ENCODE measurements at places on chromosomes 7 and 10. TPM values are rescaled to one million over a fixed set of nuclear protein-coding genes. Genes with fewer than 3 reads are reported as not detected.

- H3K4me1 ChIP-seq: peaks cover 2% of the 10 kb centered on the region
- peaks cover 44% of the 10 kb centered on the region for H3K36me3 ChIP-seq
- no peaks in the 10 kb centered on the region for H3K27me3 ChIP-seq
- DNase-seq: no peak
- H3K27ac ChIP-seq: no peak overlapping the region
These were observed 13.2 kb downstream of the CWF19L1 start for GRCh38 chr10:100254191-100254590.

DNA sequence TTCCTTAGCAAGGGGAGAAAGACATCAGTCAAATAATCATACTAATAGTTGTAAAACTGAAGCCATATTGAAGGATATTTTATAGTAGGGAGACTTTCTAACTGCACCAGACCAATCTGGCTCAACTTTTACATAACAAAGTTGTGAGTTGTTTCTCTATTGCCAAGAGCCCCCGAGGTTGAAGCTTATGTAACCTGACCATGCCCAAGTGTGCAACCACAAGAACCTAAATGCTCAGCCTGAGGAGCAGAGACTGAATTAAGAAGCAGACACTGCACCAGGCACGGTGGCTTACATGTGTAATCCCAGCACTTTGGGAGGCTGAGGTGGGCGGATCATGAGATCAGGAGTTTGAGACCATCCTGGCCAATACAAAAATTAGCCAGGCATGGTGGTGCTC is 77.3 kb upstream of the ARMC3 start:
- no peak for DNase-seq
- H3K4me3 ChIP-seq: no peak overlapping the region
- H3K4me1 ChIP-seq: peaks cover 10% of the 10 kb centered on the region

DNA sequence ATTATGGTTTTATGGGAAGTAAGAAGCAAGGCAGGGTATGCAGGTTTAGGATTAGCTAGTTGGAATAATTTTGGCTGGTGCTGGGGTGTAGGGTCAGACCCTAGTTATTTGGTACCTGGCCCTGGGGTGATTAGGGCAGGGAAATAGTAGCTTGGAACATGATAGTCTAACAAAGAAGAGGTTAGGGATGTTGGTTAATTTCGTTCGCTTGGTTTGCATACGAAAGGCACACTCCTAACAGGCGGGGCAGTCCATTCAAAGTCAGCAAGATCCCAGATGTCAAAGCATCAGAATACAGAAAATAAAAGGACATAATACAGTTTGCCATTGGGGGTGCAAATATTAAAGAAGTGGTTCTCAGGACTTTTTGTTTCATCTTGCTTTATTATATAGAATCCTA is 55.7 kb upstream of the ITPRID1 start:
- H3K4me1 ChIP-seq: no peaks in the 10 kb centered on the region
- no peak overlapping the region for H3K27ac ChIP-seq
- no peaks in the 10 kb centered on the region for H3K36me3 ChIP-seq
- H3K4me3 ChIP-seq: no peak overlapping the region

DNA sequence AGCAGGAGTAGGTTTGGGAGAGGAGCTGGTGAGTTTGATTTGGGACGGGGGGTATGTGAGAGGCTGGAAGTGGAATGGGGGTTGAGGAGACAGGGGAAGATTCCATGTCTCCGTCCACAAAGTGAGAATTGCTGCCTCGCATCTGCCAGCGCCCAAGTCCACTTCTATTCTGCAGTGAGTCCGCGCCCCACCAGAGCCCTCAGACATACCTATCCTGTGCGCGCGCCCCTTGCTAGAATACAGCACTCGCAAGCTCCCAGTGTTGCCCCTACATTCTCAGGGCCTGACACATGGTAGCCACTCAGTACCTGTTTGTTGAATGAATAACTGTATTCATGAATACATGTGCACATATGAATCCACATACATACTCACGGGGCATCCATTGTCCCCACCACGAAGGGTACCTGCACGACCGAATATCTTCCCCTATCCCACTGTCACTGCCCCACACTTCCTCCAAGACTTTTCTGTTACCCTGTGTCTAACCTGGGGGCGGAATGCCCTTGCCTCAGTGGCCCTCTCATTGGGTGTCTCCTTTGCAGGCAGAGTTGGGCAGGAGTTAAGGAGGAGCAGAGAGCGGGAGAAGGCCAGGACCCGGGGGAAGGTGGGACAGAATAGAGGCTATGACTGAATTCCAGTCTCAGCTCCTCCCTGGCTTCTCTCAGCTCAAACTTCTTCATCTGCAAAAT is 19.9 kb downstream of the POLL start:
- H3K4me1 ChIP-seq: peaks cover 17% of the 10 kb centered on the region
- H3K36me3 ChIP-seq: no peaks in the 10 kb centered on the region
- peaks cover 51% of the 10 kb centered on the region for H3K27me3 ChIP-seq
- no peak for DNase-seq

DNA sequence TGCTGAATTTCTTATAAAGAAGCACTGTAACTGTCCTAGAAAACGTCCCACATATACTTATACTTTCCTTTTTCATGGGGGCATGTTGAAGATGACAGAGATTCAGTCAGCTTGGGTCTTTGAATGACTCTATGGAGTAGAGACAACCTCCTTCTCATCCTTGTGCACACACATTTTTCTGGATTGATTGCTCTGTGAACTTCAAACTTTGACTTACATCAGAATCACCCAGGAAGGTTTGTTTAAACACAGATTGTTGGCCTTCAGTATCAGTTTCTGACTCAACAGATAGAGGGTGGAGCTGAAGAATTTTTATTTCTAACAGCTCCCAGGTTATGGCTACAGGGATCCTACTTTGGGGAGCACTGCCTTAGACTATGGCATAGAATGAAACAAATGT is 97.6 kb upstream of the DGKB start:
- H3K27me3 ChIP-seq: no peaks in the 10 kb centered on the region
- H3K4me1 ChIP-seq: no peaks in the 10 kb centered on the region
- no peaks in the 10 kb centered on the region for H3K36me3 ChIP-seq
- DNase-seq: no peak
- H3K4me3 ChIP-seq: no peak overlapping the region
- no peak overlapping the region for H3K27ac ChIP-seq

DNA sequence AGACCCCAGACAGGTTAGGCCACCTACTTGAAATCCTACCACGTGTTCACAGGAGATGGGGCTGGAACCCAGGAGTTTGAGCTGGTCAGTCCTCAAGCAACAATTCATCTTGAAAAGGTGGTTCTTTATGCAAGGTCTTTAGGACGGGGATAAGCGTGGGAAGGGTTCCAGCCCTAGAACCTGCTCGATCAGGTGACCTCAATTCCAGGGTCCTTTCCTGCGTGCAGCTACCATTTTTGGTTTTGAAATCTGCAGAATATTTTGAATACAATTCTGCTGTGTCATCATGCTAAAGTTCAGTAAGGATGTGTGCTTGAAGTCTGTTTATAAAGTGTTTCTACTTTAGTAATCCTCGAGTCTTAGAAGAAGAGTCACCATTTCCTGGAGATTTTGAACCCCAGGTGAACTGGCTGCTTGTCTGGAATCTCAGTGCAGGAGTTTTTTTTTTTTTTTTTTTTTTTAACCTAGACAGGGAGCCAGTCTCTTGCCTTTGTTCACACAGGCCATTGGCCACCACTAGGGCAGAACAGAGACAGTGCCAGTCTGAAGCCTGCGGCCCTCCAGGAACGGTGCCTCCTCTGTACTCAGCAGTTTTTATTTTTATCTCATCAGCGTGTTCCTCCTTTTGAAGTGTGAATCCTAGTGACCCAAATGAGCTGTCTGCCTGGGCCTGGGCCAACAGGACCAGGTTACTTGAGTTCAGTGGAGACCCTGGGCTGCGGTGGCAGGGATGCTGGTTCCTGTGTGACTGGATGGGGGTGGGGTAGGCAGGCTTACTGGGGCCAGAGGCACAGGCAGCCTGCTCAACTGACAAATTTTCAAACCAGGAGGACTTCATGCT is 54.6 kb downstream of the EEPD1 start:
- DNase-seq: no peak
- H3K27me3 ChIP-seq: peaks cover 5% of the 10 kb centered on the region
- peaks cover 25% of the 10 kb centered on the region for H3K4me1 ChIP-seq

DNA sequence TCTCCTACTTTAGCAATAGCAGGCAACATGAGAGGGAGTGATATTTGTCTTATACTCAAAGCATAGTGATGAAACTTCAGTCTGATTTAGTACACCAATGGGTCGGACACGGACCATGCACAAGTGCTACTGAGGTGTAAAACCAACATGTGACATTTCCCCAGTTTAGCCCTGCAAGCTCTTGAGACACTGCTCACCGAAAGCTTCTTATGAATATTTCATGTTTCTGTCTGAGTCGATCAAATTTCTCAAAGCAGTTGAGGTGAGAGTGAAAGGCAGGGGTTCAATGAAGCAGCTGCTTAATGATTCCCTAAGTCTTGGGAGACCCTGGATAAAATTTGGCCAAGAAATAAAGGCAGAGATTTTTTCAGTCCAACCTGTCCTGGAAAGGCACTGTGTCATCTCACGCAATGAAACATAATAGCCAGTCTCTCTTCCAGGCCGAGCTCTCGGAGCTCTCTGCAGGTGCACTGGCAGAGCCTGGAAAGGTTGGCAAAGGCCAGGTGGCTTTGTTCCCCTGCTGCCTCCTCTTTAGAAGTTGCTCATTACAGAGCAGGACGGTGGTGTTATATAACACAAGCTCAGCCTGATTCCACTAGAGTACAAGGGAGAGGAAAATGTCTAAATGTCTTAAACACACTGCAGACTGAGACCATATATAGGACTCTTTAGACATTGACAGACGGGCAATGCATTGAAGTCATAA is 33.9 kb upstream of the XPNPEP1 start:
- peaks cover 2% of the 10 kb centered on the region for H3K4me1 ChIP-seq
- H3K27me3 ChIP-seq: peaks cover 8% of the 10 kb centered on the region
- H3K4me3 ChIP-seq: no peak overlapping the region
- no peaks in the 10 kb centered on the region for H3K36me3 ChIP-seq

DNA sequence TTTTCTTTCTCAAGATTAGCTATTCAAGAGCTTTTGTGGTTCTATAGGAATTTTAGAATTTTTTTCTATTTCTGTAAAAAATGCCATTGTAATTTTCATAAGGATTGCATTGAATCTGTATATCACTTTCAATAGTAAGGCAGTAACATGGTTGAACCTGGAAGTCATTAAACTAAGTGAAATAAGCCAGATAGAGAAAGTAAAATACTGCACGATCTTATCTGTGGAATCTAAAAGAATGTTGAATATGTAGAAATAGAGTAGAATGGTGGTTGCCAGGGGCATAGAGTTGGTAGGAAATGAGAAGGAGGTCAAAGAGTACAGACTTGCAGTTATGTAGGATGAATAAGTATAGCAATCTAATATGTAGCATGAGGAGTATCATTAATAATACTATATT is 1073.5 kb upstream of the LRRN3 start:
- no peaks in the 10 kb centered on the region for H3K4me1 ChIP-seq
- no peaks in the 10 kb centered on the region for H3K36me3 ChIP-seq
- no peaks in the 10 kb centered on the region for H3K27me3 ChIP-seq
- H3K4me3 ChIP-seq: no peak overlapping the region
- no peak overlapping the region for H3K27ac ChIP-seq

GRCh38 chr10:130747356-130747755 is 564.2 kb downstream of the TCERG1L start:
- H3K4me1 ChIP-seq: no peaks in the 10 kb centered on the region
- no peaks in the 10 kb centered on the region for H3K36me3 ChIP-seq
- H3K4me3 ChIP-seq: no peak overlapping the region
- H3K27me3 ChIP-seq: no peaks in the 10 kb centered on the region
- H3K27ac ChIP-seq: no peak overlapping the region

DNA sequence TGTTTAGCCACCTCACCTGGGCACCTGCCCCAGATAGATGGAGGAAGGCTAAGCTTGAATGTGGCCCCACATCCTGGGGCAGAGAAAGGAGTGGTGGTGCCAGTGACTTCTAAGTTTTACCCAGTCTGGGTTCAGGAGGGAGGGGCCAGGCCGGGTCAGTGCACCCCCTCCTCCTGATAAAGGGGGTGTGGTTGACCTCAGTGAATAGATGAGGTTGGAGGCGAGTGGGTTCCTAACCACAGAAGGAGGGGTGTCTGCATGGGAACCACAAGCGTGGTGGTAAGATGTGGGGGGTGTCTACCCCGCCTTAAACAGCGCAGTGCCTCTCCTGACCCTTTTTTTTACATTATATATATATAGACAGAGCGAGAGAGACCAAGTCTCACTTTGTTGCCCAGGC is 105.3 kb upstream of the KCTD7 start:
- H3K36me3 ChIP-seq: no peaks in the 10 kb centered on the region
- no peak overlapping the region for H3K4me3 ChIP-seq
- no peak for DNase-seq

DNA sequence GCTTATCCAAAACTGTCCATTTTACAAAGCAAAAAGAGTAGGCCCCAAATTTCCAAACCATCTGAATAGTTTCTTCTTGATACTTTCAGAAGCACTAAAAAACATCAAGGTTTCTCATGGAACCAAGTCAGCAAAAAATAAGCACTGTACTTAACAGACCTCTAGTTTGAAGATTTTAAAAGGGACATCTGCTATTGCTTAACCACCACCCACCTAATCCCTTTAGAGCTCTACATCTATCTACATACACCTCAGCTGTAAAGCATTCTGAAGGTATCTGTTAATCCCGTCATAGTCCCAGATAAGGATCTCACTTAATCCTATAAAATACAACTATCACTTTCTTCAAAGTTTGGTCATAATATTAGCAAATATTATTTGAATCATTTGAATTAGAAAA is 72.3 kb downstream of the HIBADH start:
- no peaks in the 10 kb centered on the region for H3K4me1 ChIP-seq
- no peaks in the 10 kb centered on the region for H3K27me3 ChIP-seq
- no peaks in the 10 kb centered on the region for H3K36me3 ChIP-seq
- DNase-seq: no peak
- H3K27ac ChIP-seq: no peak overlapping the region
- no peak overlapping the region for H3K4me3 ChIP-seq

- no peak for DNase-seq
- peaks cover 38% of the 10 kb centered on the region for H3K27me3 ChIP-seq
- peaks cover 1% of the 10 kb centered on the region for H3K36me3 ChIP-seq
- no peak overlapping the region for H3K27ac ChIP-seq
These were observed 30.2 kb upstream of the ARHGAP22 start for GRCh38 chr10:48634984-48635557.

DNA sequence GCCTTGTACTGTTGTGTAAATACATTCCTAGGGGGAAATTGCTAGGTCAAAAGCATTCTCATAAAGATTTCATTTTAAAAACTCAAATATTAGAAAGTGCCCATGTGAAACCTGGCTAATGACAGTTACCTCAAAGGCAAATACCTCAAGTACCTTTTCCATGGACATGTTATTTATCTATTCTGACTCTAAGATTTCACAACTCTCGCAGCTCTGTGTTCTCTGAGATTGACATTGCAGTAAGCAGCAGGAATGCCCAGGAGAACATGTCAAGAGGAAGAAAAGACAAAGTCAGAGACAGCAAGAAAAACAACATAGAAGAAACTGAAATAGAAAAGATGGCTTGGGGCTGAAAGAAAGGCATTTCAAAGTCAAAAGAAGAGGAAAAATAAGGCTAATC is 187.4 kb downstream of the CYP26A1 start:
- no peaks in the 10 kb centered on the region for H3K36me3 ChIP-seq
- H3K27ac ChIP-seq: no peak overlapping the region
- no peak overlapping the region for H3K4me3 ChIP-seq
- H3K4me1 ChIP-seq: no peaks in the 10 kb centered on the region
- DNase-seq: no peak

Gene GBF1
- 51.6 TPM for total RNA-seq

Gene PILRA
- 1.3 TPM for total RNA-seq

Gene ADAM22
- total RNA-seq: 5.8 TPM

Gene CTNNA3
- total RNA-seq: not detected

Gene PLXDC2
- total RNA-seq: 0.05 TPM

Gene DPCD
- 4.2 TPM for total RNA-seq

Gene ANKRD61
- total RNA-seq: 0.47 TPM

Data from activated CD8-positive, alpha-beta memory T cell treated with anti-CD3 and anti-CD28 coated beads, Interleukin-2, amount 10 ng/mL, durations not matched to agents 7 days and 5 days (primary cell).